Activated effector memory CD4-positive, alpha-beta T cell treated with Interleukin-2 at 50 U/mL for 16 hours (primary cell): ENCODE measurements at places on chromosomes 4 and X.

GRCh38 chr4:113179091-113179490, 129.6 kb downstream of the ANK2 start:
- no peak for DNase-seq

GRCh38 chr4:46270986-46271596, 118.8 kb downstream of the GABRA2 start:
- no peak for DNase-seq

DNA sequence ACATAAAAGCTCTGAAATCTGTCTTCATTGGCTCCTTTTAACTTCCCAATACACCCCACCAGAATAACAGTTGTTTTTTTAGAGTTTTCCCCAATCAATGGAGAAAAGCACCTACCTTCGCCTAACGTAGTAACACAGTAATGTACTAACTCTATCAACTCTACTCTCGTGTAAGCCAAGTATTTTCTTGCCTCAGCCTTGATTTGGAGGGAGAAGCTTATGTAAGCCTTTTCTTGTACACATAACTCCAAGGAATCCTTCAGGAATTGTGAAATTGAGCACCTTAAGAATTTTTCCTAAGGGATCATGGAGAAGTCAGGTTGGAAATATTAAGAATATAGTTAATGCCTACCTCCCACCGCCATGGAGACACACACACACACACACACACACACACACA, 181.2 kb downstream of the RAPGEF2 start:
- DNase-seq, result no peak

DNA sequence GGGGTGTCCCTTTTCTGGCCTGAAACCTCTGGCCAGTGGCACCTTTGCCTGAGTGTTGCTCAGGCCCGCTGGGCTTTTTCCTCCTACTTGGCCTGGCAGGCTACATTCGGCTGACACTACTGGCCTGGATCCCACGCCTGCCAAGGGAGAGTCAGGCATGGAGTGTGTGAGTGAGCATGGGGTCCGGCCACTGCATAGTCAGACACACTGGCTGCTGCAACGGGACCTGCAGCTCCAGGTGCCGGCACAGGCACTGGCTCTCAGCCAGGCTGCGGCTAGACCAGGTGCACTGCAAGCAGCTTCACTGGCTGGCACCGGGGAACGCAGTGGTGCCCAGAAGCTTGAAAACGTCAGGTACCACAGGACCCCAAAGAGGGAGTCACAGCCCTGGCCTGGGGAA, 434.9 kb downstream of the ARHGAP24 start:
- no peak for DNase-seq

DNA sequence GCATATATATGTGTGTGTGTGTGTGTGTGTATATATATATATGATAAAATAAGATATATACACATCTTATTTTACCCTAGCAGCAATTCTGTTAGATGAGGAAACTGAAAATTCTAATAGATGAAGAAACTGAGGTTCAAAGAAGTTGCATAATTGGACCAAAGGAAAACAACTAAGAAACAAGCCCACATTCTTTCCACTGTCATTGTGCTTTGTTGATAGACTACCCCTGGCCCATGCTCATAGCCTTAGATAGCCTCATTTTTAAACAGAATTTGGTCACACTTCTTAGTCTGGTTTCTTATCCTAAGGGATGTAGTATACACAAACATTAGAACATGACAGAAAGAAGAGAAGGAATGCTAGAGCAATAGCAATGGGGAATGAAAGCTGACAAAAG, 138.8 kb downstream of the NDST3 start:
- DNase-seq, result no peak

- DNase-seq, result no peak
Measured at GRCh38 chr4:160956875-160957274, 1206.9 kb downstream of the FSTL5 start.
